DMS79 treated with DMSO at 0.1 percent for 48 hours (cell line): ENCODE measurements at places on chromosomes 16 and 17.

DNA sequence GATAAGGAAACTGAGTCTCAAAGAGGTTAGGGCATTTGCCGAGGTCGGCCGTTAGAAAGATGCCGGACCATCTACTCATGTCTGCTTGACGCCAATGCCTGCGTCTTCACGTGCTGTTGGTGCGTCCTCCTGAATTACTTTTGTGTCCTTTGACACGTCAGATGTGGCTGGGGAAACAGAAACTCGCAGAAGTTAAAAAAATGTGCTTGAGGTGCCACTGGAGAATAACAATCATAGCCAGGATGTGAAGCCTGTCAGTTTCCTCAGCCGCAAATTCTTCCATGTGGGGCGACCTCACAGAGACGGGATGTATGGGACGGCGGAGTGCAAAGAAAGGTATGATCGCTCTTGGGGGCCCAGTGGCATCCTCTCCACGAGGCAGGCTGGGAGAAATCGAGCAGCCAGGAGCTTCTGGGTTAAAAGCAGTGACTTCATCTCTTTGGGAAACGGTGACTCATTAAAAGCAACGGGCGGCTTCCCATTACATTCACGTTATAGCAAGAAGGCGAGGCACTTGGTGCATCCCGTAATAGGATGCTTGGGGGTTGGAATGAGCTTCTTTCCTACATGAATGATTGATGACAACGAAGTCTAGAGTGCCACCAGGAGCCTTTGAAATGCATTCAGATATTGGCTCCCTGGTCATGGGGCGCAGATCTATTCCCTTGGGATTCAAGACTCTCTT is 67.8 kb downstream of the BMERB1 start:
- DNase-seq = no peak

DNA sequence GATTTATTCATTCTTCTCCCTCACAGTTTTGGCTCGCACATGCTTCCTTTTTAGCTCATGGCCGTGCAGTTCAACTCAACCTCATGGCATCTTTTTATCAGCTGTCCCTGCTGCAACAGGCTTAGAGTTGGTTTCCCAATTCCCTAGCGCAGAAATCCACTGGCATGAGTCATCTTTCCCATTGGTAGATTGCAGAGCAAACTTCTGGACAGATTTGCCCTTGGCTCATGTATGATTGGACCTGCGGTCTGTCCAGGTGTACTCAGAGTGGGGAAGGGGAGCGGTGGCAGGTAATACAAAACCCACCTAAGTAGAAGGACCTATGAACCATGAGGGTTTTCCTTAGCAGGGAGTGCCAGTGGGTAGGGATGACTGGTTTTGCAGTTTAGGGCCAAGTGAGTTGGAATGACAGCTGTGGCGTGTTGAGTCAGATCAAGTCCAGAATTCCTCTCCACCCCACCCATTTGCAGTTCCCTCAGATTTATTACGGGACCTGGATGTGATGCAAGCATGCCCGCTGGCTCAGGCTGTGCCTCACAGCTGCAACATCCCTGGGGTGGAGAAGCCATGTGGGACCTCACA is 584.7 kb downstream of the WWOX start:
- DNase-seq = no peak

- DNase-seq = no peak
These were observed 4.0 kb downstream of the MYBBP1A start for GRCh38 chr17:4551141-4551540.

GRCh38 chr17:9635340-9635739 is 10.0 kb upstream of the USP43 start:
- no peak for DNase-seq

GRCh38 chr17:77830816-77831473 is 127.6 kb upstream of the TNRC6C start:
- no peak for DNase-seq

DNA sequence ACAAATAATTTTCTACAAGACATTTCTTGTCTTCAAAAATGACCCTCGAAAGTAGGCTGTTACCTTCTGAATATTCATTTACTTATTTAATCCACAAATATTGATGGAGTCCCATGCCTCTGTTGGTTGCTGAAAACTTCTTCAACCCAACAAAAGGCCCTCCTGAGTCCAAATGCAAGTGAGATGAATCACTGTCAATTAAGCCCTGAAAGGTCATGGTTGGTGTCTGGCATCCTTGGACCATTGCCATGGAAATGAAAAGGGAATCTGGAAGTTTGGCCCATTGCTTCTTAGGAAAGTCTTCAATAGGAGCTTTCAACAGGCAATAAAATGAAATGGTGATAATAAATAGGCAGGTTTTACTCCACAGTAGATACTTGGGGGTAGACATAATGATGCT is 364.7 kb upstream of the DYNLRB2 start:
- DNase-seq = no peak

GRCh38 chr16:82402665-82403218 is 224.0 kb upstream of the CDH13 start:
- DNase-seq = no peak

DNA sequence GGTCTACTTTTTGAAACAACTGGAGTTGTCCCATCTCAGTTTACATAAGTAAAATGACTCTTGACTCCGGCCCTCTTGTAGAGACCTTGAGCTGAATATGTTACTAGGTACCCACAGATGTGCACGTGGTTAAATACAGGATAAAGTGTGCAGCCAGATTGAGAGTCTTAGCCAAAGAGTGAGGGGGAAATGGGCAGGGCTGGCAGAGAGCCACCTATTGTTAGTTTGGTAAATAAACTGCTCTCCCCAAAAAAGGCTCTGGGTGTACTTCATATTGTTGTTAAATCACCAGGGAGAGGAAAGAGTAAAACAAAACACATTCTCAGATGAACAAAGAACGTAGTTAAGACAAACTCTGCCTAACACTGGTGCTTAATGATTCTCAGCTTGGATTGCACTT is 20.3 kb downstream of the G6PC1 start:
- DNase-seq = peak; percentile 34

DNA sequence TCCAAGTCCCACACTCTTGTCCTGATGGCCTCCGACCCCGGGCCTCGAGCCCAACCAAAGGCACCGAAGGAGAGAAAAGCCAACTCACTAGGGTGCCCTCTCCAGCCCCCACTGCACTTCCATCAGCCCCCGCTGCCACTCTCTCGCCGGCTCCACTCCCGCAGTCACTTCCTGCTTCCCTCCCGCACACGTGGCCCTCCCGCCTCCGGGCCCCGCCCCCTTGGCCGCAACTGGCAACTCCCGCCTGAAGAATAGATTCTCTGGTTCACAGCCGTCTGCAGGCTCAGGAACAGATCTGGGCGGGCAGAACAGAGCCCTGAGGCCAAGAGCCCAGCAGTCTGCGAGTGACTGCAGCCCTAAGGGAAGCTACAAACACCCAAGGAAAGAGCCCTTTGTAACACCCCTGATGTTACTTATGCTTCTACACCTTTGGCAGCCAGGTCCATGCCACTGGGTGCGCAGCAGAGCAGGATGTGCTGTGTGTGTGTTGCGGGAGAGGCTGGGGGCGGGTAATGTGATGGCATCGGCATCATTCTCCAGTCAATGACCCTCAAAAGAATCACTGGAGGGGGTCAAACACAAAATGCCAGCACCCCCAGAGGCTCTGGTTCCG is at the start of gene SLC39A11:
TSS of gene SLC39A11 (minus strand) at position 166 of the 613 bp plus-strand sequence. CDS start 3,924 bp downstream, outside the sequence.
- peak; percentile 70 for DNase-seq

DNA sequence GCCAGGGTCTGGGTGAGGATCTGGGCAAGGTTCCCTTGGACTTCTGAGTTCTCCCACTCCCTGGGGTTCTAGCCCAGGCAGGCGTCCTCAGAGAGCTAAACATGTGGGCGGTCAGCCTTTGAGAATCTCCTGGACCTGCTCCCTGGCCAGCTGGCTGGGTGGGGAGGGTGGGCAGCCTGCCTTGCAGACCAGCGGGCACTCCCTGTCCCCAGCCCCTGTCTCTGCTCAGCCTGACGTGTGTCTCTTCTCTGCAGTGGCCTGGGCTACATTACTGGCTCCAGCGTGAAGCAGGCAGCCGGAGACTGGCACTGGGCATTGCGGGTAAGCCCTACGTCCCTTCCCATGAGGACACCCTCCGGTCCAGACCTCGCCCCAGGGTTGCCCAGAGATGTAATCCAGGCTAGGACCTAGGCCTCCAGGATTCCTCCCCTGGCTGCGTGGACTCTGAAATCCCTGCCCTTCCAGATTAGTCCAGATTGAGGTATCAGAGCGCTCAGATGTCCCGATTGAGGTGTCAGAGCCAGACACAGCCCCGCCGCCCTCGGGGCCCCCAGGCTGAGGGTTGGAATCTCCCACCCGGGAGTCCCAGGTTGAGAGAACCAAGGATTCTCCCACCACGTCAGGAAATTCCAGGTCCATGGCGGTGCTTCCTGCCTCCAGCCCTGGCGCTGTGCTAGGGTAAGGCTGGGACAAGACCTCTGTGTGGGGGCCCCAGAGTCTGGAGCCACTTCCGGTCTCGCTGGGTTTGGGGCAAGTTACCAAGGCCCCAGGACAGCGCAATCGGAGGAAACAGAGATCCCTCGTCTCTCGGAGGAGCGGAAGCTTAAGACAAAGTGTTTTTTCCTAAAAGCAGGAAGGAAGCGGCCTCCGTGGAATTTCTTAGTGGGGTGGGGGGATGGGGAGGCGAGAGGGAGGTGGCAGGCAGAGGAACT is 24.1 kb downstream of the MYBBP1A start:
- no peak for DNase-seq

DNA sequence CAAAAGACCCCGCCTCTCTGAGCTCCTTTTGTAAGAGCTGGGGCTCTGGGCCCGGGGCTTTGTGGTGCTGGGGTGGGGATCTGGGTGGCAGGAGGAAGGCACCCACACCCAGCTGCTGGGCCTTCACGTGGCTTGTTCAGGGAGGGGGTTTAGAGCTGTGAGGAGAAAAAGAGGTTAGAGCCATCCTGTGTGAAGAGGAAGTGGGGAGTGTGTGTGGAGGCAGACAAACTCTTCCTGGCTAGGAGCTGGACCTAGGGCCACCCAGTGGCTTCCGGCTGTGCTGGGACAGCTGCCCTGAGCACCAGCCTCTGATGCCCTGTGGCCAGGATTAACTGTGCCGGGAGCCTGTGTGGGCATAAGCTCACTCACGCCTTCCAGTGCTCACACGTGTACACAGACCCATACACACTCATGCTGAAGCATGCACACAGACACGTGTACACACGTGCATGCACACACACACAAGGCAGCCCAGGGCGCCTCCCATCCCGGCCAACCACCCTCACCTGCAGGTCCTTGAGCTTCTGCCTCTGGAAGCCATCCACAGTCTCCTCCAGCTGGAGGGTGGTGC is 7.4 kb downstream of the CIBAR2 start:
- no peak for DNase-seq

- DNase-seq = no peak
These were observed 59.5 kb downstream of the CDYL2 start for GRCh38 chr16:80744856-80745255.

GRCh38 chr17:77617516-77617915 is 341.0 kb upstream of the TNRC6C start:
- no peak for DNase-seq

DNA sequence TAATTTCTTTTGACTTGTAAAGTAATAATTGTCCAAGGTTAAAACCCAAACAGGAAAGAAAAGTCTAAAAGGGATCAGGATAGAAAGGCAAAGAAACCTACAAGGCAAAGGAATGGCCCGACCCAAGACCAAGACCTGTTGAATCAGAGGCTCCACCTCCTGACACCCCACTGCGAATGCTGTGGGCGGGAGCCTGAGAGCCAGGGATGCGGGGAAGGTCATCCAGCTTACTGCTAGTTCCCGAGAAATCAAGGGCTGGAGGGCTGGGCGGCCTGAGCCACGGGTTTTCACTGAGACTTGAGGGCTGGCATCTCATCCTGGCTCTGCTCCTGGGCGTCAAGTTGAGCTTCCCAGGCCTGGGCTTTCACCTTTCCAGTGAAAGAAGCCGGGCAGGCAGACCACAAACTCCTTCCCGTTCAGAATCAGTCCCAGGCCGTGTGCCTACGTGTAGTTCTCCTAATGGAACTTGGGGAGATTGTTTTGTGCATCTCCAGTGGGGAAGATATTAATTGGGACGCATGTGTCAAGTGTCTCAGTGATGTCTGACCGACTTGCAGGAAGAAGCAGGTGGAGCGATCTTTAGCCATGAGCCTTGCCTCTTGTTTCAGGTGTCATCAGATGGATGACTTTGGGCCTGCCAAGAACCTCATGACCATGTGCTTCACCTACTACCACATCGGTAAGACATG is 36.9 kb downstream of the CIBAR2 start:
- no peak for DNase-seq

DNA sequence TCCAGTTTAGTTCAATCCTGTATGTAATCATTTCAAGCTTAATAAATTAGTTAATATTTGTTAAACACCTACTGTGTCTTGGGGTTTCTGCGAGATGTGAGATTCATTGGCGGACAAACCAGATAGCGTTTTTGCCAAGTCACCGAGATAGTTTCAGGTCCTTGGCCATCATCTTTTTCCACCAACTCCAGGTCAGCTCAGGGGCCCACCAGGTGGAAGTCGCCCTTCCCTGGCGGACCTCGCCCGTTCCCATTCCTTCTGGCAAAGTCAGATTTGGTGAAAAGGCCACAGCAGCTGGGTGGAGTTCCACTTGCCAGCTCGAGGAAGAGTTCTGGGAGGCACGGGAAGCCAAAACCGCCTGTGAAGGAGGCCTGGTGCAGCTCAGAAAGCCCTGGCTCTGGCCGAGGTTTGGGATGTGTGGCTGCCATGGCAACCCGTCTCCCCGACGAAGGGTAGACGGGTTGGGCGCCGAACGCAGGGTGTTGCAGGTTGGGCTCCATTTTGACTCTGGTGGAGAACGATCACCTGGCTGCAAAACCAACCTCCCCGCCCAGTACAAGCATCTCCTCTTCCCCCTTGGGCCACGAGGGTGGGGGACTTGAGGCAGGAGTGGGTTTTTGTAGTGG is 39.5 kb downstream of the CMIP start:
- DNase-seq = no peak
